Myometrial cell (primary cell): ENCODE measurements at places on chromosomes 4 and X. TPM values are rescaled to one million over a fixed set of nuclear protein-coding genes. Genes with fewer than 3 reads are reported as not detected.

Gene DDX53
- not detected in 2 replicates for total RNA-seq

Gene XKRX
- not detected in 2 replicates for total RNA-seq

Gene KLHL4
- 2.0 and 3.4 TPM in 2 replicates for total RNA-seq

Gene NPFFR2
- not detected in 2 replicates for total RNA-seq

Gene CFI
- total RNA-seq = 20.2 and 21.9 TPM in 2 replicates

Gene GNL3L
- 14.5 and 21.6 TPM in 2 replicates for total RNA-seq

Gene MAGEE2
- not detected in 2 replicates for total RNA-seq

Gene OTUD6A
- total RNA-seq = not detected in 2 replicates

Gene FAT1
- 74.7 and 83.3 TPM in 2 replicates for total RNA-seq

Gene JCHAIN
- total RNA-seq = 1.7 and 1.9 TPM in 2 replicates

Gene ANOS1
- 1.2 and 1.4 TPM in 2 replicates for total RNA-seq

Gene ATP11C
- total RNA-seq = 25.1 and 42.7 TPM in 2 replicates

Gene CYSLTR1
- not detected in 2 replicates for total RNA-seq

Gene KLB
- not detected in 2 replicates for total RNA-seq

Gene TRAM1L1
- 0.35 and 2.0 TPM in 2 replicates for total RNA-seq

Gene FGFRL1
- 14.4 and 16.7 TPM in 2 replicates for total RNA-seq

Gene PAGE2
- total RNA-seq = not detected in 2 replicates

Gene MAGEA8
- total RNA-seq = not detected in 2 replicates

Gene SPANXA1
- not detected in 2 replicates for total RNA-seq

Gene SH3TC1
- total RNA-seq = 6.7 and 8.1 TPM in 2 replicates

Gene MAGEC2
- not detected in 2 replicates for total RNA-seq

Gene TLR3
- 5.5 and 8.6 TPM in 2 replicates for total RNA-seq

Gene MAGEH1
- total RNA-seq = 44.3 and 45.3 TPM in 2 replicates

Gene BEND2
- total RNA-seq = not detected in 2 replicates

Gene BLTP1
- 30.0 and 39.7 TPM in 2 replicates for total RNA-seq

Gene NDNF
- total RNA-seq = not detected in 2 replicates

Gene GLRB
- total RNA-seq = 3.5 and 9.7 TPM in 2 replicates

Gene PAPSS1
- total RNA-seq = 50.5 and 56.4 TPM in 2 replicates

Gene PNMA6A
- 2.3 TPM in 2 replicates for total RNA-seq

Gene PRR32
- total RNA-seq = not detected in 2 replicates

Gene UNC5C
- total RNA-seq = under 0.01 and 0.58 TPM in 2 replicates
